Activated CD4-positive, alpha-beta T cell treated with anti-CD3 and anti-CD28 coated beads for 1 hour (primary cell): ENCODE measurements at places on chromosomes 12 and 14.

DNA sequence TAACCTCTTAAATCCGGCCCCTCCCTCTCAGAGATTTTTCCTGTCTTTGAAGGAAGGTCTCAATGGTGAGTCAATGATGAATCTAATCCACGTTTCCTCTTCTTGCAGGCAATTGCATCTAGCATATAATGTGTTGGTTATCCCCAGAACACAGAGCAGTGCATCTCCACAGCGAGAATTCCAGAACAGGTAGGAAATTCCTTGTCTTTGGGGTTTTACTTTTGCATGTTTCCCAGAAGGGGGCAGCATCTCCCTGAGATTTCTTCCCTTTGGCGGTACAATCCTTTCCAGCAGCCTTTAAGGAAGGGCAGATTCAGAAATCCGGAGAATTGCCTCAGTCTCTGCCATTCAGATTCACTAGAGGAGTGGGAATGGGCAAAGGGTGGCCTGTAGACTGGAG is 128.0 kb downstream of the KCNA5 start:
- no peak for DNase-seq

DNA sequence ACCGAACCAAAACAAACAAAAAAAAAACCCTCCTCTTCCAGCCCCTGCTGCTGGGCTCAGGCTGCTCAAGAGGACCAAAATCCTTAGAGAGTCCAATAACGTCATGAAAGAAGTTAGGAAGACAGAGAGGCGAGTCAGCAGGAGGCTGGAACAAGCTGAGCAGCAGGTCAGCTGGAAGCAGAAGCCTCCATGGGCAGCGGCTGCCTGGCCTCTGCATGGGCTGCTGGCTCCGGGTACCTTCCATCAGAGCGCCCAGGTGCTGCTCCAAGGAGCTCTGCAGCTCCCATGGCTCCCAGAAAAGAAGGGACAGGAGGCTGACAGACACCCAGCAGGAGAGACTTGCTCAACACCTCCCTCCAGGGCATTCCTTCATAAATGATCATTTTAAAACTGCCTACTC is 3.2 kb upstream of the KRT2 start:
- no peak for DNase-seq

- DNase-seq, result no peak
Observed at GRCh38 chr12:108043286-108043685, 85.8 kb upstream of the WSCD2 start.

GRCh38 chr14:58607131-58607951 is 30.4 kb upstream of the DACT1 start:
- no peak for DNase-seq

DNA sequence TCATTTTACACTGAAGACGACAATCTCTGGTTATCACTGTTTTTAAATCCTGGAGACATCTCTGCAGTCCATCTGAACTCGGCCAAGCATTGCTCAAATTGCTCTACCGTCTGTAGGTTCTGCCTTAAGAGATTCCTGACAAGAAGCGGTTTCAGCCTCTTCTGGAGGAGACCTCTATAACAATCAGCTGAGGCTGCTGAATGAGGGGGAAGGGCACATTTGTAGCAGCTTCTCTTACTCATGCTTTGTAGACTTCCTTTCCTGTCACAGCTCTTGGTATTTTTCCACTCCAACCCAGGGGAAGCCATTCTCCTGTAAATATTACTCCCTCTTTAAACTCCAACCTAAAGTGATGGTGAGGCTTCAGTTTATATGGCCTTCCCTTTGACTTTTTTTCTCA is 3.0 kb downstream of the ARG2 start:
- no peak for DNase-seq

- DNase-seq, result no peak
Observed at GRCh38 chr12:69284131-69284530, 44.8 kb downstream of the CPSF6 start.

DNA sequence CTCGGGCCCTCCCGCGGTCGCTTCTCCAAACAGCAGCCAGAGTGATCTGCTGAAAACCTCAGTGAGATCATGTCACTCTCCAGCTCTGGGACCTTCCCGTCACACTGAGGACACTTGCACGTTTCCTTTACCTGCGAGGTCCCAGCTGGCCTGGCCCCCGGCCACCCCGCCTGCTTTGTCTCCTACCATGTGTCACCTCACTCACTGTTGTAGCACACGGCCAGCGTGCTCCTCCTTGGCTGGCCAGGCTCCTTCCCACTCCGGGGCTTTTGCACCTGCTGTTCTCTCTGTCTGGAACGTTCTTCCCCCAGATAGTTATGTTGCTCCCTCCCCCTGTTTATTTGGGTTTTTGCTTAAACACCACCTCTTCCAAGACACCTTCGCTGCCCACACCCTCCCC is 199.0 kb downstream of the TSPAN9 start:
- DNase-seq, result no peak

DNA sequence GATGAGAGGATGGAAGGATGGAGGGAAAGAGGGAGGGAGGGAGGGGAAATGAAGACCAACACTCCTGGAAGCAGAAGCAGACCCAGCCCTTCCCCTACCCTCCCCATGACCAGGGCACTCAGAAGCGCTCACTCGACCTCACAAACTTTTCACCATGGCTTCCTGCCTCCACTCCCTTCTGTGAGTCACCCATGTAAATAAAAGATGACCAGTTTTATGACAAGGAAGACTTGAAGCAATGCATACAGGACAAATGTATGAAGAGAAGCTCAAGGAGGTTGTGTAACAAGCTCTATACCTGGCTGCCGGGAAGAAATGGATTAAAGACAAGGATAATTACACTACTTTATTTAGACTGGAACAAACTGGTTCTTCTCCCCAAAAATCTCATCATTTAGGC is 63.8 kb downstream of the CDC42BPB start:
- no peak for DNase-seq

- no peak for DNase-seq
Observed at GRCh38 chr12:10095971-10096370, 2.8 kb downstream of the CLEC1A start.

DNA sequence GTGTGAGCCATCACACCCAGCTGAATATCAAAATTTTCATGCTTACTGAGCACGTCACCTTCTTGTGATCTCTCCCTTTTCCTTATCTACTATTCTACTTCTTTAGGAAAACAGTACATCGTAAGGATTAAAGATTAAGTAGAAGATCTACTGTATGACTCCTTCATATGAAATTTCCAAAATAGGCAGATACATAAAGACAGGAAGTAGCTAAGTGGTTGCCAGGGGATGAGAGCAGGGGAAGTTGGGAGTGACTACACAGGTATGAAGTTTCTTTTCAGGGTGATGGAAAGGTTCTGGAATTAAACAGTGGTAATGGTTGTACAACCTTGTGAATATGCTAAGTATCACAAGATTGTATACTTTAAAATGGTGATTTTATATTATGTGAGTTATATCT is 36.5 kb upstream of the CERS5 start:
- DNase-seq, result no peak

DNA sequence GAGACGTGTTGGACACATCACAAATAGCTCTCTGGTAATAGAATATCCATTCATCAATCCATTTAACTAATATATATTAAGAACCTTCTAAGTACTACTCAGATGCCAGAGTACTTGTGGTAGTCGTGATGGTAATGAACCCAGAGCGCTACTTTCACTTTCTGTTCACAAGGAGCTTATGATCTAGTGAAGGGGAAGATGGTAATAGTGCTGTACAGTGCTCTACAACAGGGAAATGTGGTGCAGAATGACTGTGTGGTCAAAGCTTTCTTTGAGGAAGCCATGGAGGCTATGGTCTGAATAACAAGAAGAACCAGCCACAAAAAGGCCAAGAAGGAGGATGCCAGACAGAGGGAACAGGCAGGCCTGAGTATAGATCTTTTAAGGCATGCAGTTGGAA is 212.0 kb downstream of the PTPRO start:
- no peak for DNase-seq

DNA sequence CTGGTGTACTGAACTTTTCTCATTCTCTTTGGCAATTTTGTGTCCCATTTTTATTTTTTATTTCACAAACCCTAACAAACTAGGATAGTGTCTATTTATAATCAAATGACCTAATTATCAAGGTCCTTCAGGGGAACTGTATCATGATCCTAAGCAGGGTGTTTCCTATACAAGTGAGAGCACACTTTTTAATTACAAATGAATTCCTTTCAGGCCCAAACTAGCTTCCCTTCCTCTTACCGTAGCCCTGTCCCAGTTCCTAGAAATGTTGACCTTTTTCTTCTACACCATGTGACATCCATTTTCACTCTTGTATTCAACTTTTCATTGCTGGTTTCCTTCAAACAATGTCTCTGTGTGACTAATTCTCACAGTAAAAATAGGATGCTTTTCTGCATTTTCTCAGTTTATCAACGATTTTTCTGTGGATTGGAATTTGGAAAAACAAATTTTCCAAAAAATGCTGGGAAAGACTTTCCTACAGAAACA is 411.4 kb downstream of the CCDC91 start:
- no peak for DNase-seq

DNA sequence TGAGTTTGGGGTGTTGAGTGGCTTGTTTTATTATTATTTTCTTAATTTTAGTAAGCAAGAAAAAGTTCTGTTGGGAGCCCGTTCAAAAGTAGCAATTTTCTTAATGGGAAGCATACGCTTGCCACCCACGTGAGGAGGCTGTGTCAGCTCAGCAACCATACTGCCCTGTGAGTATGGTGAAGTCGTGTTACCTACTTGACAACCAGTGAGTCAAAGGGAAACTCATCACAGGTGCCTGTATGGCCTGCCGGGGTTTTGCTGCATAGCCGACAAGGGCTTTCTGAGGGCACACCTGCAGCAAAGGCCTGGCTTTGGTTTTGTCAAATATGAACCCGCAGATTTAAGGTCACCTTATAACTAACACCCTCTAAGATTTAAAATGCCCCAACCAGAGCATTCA is 31.1 kb downstream of the PITPNM2 start:
- no peak for DNase-seq

DNA sequence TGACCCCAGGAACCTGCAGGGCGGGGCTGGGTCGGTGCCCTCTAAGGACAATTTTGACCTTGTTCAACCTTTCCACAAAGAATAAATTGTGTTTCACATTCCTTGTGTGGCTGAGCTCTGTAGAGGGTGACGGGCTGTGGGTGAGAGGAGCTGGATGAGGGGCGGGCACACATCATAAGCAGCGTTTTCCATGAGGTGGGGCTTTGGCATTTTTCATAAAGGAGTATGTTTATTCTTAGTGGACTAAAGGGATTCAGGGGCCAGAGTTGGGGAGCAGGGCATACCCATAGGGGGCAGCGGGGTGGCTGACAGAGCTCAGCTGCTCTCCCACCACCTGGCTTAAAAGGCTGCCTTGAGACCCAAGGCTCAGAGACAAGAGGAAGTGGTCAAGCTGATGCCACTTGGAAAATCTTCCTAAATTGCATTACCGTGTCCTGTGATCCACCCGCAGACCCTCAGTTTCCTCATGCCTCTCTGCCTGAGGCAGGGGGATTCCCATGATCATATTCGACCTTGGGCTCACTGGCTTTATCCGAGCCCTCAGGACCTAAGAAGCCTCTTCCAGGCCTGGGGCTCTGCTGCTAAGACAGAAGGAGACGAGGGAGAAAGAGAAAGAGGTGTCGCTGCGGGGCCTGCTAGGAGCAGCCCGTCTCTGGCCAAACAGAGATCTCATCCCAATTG is 11.4 kb downstream of the MMP14 start:
- DNase-seq, result no peak
